NCI-H1436 treated with DMSO at 0.1 percent for 48 hours (cell line): ENCODE measurements at places on chromosomes 1 and 21.

GRCh38 chr1:54487571-54488050 lies 60.4 kb upstream of the ACOT11 start:
- no peak for DNase-seq

GRCh38 chr1:154987326-154987725 lies 4.2 kb downstream of the FLAD1 start:
- no peak for DNase-seq

- peak; percentile 88 for DNase-seq
Measured at GRCh38 chr21:31530897-31531705, 128.4 kb upstream of the SOD1 start.

DNA sequence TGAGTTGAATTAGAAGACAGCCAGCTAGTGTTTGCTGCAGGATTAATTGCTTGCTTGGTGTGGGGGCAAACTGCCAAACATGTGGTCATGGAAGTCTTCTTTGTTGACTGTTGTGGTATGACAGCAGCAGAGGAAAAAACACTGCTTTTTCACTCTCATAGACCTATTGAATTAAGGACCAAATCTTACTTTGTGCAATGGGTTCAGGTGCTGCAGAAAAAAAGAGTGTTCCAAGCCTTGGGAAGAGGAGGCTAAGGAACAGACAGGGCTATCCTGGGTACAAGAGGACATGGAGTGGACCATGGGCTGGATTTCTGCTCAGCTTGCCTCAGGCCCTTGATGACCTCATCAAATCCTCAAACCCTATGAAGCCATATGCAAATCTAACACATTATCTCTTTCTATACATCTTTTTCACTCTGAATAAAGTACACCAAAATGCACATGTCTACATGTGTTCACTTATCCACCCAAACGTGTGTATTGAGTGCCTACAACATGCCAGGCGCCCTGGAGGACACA lies 61.5 kb downstream of the SIPA1L2 start:
- no peak for DNase-seq

GRCh38 chr1:58786184-58786926 lies 2.5 kb upstream of the JUN start:
- DNase-seq: no peak
